Stimulated activated naive CD4-positive, alpha-beta T cell (primary cell): ENCODE measurements at places on chromosomes 2 and 18.

- DNase-seq = no peak
Measured at GRCh38 chr2:127255146-127255545, 35.0 kb upstream of the CYP27C1 start.

DNA sequence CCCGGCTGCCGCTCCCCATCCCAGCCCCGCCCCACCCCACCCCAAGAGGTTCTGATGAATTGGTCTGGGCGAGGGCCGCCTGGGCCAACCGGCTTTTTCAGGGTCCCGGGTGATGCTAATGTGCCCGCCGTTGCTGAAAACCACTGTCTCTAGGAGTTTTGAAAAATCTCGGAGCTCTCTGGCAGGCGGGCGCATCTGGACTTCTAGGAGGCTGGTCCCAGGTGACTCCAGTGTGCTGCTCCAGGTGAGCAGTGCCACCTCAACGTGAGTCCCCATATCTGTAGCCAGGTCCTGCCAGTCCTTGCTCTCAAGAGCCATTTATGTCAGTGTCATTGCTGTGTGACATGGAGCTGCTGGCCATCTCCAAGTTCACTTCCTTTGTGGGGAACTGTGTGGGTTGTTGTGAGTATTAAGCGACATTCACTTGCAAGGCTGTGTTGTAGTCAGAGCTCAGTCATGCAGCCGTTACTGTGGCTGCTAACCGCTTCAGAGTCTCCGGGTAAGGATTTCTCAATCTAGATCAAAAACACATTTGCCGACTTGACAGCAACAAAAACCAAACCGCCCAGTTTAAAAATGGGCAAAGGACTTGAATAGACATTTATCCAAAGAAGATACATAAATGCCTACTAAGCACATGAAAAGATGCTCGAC, at the start of gene RFX8:
Gene RFX8 (minus strand): TSS at position 382 of the 654 bp plus-strand sequence. CDS start 8,264 bp downstream, outside the sequence.
- no peak for DNase-seq

DNA sequence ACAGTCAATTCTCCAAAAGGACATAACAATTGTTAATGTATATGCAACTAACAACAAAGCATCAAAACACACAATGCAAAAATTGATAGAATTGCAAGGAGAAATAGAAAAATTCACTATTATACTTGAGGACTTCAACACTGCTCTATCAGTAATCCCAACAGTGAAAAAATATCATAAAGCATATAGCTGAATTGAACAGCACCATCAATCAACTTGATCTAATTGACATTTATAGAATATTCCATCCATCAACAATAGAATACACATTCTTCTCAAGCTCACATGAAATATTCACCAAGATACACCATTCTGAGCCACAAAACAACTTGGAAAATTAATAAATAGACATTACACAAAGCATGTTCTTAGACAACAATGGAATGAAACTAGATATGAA, 60.1 kb upstream of the ASXL3 start:
- DNase-seq = no peak

DNA sequence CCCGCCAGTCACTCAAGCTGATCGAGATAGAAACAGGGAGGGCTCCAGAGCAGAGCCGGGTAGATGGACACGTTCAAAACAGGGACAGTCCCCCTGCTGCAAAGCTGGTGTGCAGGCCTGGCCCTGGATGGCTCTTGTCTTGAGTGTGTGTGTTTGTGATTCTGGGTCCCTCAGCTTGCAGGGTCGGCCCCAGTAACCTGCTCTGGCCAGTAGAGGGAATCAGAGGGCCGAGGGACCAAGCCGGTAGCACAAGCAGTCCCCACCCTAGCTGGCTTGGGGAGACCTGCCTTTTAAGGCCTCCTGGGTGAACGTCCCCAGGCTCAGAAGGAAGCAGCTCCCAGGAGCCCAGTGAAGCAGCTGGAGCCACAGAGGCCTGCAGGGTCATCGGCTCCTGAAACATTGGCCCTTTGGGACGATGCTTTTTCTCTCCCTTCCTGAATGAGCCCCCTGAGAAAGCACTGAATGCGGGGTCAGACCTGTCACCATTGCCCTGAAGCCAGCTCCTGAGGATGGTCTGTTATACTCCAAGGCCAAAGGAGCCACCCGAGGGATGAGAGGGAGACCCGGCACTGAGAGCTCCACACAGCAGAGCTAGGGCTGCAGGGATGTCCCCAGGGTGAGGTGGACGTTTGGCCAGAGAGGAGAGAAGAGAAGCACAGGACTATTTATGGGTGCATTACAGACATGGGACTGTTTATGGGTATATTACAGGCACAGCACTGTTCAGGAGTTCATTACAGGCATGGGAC, 15.4 kb upstream of the MLPH start:
- DNase-seq = peak; percentile 12

DNA sequence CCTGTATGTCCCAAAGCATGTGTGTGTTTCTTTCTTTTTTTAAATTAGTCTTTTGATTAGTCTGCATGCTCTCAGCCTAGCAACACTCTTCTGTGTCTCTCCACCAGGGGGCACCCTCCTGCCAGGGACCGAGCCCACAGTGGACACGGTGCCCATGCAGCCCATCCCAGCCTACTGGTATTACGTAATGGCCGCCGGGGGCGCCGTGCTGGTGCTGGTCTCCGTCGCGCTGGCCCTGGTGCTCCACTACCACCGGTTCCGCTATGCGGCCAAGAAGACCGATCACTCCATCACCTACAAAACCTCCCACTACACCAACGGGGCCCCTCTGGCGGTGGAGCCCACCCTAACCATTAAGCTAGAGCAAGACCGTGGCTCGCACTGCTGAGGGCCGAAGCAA, 93.8 kb downstream of the NRP2 start:
- no peak for DNase-seq

DNA sequence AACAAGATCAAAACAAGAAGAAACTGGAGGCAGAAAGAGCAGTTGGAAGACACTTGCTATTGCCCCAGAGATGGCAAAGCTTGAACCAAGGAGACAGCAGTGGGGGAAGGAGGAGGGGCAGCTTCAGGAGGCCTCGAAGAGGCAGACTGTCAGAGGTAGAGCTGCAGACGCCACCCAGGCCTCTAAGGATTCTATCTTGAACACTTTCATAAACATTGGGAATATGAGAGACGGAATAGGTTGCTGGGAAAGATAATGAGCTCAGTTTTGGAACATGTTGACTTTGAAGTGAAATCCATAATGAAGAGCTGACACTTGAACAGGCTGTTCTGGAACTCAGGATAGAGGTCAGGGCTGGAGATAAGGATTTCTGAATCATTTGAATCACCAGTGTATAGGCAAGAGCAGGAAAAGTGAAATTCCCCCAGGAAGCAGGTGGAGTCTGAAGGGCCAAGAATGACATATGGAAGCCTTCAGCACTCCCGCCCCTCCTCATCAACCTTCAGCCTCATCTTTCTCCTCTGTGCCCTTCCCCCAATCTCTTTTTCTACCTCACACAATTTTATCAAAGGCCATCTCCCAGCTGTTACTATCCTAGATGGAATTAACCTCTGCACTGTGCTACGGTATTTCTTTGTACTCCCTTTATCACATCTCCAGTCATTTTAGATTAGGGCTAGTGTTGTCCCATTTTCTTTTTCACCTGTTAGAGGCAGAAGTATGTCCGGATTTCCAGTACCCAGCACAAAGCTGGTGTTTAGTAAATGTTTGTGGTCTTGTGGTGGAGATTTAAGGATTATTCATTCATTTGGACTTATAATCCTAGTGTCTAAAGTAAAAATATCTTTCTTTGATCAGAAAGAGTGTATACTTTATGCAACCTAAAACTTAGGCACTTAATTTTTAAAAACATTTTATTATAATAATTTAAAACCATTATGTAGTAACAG, 47.5 kb upstream of the RTN4 start:
- DNase-seq = no peak

DNA sequence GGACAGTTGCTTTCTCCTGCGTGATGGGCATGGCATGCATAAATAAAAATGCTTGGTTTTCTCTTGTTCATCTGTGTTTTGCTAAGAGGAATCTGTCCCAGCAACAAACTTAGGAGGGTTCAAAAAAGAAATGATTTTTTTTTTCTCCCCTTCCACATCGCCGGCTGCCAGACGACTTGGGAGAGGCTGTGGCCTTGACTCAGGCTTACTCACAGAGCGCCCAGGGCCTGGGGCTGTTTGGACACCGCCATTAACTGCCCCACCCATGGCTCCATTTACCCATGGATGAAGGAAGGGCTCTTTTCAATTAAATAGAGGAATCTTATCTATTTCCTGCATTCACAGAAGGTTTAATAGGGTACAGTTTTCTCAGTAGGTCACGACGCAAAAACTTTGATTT, 22.3 kb upstream of the SERPINB5 start:
- DNase-seq = no peak

GRCh38 chr2:80706951-80707350, 402.4 kb upstream of the LRRTM1 start:
- DNase-seq = no peak

- DNase-seq = no peak
Measured at GRCh38 chr2:219282375-219282774, 3.2 kb downstream of the DNAJB2 start.

- DNase-seq = no peak
Measured at GRCh38 chr2:239943571-239943970, 81.6 kb downstream of the NDUFA10 start.

DNA sequence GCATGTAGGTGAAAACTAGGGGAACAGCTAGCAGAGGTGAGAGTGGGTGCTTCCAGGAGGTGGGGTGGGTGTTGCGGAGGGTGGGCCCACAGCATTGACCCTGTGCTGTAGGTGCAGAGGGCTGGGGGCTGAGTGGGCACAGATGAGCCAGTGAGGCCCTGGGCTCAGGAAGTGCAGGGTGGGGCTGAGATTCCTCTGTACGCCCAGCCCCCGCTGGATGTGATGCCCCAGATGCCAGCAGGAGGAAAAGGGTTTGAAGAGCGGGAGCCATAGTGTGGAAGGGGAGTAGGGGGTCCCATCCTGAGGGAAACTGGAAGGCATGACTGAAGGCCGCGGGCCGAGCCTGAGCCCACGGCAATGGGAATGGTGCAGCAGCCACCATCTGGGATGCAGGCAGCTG, 14.1 kb upstream of the OTOS start:
- DNase-seq = no peak

GRCh38 chr18:8901019-8901418, 195.7 kb downstream of the MTCL1 start:
- DNase-seq = no peak

DNA sequence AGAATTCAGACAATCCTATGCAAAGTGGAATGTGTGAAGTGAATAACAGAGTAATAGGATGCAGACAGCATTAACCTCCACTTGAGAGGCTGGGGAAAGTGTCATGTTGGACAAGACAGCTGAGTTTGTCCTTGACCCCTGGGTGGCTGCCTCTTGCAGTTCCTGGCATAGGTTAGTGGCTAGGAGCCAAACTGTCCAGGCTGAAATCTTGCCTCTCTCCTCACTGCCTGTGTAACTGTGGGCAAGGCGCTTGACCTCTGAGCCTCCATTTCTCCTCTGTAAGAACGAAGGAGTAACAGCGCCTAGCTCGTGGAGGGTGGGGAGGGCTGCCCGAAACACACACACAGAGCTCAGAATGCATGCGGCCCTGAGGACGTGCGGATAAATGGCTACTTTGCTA, 34.8 kb upstream of the LDLRAD4 start:
- no peak for DNase-seq

DNA sequence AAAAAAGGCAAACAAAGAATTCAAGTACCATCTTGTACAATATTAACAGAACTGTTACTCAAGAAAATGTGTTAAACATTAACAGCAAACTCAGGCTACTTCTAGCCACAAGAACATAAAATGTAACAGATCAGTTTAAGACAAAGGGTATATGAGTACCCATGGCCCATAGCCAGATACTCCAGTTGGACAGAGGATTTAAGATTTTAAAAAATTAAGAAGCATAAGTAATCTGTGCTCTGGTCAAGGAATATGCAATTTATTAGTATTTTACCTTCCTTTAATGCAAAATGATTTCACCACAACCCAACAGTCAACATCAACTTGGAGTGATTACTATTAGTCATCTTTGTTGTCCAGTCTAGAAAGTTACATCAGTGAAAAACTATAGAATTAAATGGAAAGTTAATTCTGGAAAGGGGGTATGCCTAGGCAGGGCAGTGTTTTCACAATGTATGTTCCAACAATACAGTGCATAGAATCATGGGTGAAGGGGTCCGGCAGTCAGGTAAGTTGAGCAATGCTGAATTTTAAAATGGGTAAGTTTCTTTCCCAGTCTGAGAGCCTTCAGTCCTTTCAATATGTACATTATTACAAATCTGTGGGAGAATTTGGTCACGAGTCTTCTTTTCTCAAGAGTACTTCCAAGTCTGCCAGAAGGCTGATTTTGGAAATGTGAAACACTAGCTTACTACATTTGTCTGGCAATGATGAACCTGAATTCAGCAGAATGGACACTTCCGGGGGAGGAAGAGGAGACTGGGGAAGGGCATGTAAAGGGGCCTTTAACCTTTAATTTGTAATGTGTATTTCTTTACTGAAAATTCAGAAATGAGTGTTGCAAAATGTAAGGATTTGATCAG, 34.5 kb downstream of the SFT2D3 start:
- DNase-seq = no peak

GRCh38 chr2:212392544-212392943, 146.1 kb downstream of the ERBB4 start:
- no peak for DNase-seq

- DNase-seq = no peak
Measured at GRCh38 chr18:29160170-29160569, 983.2 kb upstream of the CDH2 start.

- DNase-seq = no peak
Measured at GRCh38 chr18:79631761-79632446, 47.7 kb upstream of the CTDP1 start.

GRCh38 chr2:224947566-224947965, 94.7 kb downstream of the DOCK10 start:
- no peak for DNase-seq

DNA sequence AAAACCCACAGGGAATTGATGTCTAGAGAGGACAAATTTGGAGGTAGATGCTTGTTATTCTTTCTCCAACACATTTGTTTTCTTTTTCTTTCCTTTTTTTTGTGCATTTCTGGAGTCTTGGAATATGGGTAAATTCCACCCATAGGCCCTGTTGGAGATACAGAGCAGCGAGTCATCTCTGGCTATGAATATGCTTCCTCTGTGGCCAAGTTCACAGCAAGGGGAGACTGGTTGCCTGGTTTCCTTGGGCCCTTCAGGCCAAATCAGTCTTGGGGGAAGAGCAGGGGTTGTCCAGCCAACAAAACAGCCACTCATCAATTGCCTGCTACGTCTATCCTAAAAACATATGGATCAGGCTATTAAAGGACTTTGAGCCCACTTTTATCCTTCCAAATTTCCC, 27.5 kb downstream of the SP100 start:
- no peak for DNase-seq

GRCh38 chr2:237497009-237497837, 10.2 kb downstream of the MLPH start:
- no peak for DNase-seq

DNA sequence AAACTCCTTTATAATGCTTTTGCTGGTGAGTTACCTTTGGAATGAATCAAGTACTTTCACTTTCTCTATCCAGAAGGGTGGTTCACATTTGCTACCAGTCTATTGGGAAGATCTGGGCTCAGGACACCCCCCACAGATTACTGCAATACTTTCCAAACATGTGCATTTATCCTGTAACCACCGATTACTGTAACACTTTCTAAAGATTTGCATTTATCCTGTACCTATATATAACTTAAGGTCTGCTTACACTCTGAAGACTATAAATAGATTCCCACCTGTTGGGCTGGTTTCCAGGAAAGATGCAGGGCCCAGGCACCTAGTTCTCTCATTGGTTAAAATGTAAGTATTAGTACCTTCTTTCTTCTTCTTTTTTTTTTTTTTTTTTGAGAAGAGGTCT, 113.0 kb upstream of the NEDD4L start:
- no peak for DNase-seq

- no peak for DNase-seq
Measured at GRCh38 chr18:48878471-48878870, 72.3 kb downstream of the SMAD7 start.

- no peak for DNase-seq
Measured at GRCh38 chr2:1900732-1901131, 156.4 kb upstream of the PXDN start.

- DNase-seq = no peak
Measured at GRCh38 chr2:190205657-190206056, 114.0 kb downstream of the HIBCH start.
